ENCODE measurements at places on chromosomes 4 and X.

GRCh38 chr4:174545268-174545667, 23.0 kb upstream of the HPGD start:
- no peak for DNase-seq

GRCh38 chr4:32184186-32184585, 1464.0 kb downstream of the PCDH7 start:
- DNase-seq, result no peak

GRCh38 chrX:70219938-70220764, 14.3 kb upstream of the AWAT1 start:
- DNase-seq, result peak; percentile 68

DNA sequence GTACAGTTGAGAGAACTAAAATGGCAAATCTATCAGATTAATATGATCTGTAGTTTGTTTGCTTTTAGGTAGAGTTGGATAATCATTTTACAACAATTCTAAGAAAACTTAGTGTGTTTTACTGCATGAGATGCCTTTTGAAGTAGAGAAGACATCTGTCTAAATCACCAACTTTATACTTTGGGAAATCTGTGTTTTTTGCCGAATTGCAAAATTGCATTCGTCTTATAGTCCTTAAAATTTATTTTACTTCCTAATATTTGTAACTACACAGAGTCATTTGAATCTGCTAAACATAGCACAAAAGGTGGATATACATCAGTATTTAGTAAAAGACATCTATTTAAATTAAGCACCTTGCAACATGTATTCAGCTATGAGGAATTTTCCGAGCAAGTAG, 100.0 kb downstream of the CCSER1 start:
- DNase-seq, result no peak

DNA sequence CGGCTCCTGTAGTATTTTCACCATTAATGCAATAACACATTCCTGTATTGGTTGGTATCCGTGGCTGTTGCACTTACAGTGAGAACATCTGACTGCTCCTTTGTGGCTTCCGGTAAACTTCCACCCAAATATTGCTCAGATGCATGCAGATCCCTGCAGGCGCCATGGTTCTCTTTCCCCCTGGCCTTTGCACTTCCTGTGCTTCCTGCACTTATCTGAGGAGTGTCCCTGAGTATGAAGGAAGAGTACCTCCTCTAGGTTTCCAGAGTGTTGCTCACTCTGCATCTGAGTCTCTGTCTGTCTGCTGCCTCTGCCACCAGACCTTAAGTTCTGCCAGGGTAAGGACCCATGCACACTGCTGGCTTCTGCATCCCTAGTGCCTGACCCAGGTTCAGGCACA, 117.2 kb upstream of the SLC34A2 start:
- DNase-seq, result no peak

DNA sequence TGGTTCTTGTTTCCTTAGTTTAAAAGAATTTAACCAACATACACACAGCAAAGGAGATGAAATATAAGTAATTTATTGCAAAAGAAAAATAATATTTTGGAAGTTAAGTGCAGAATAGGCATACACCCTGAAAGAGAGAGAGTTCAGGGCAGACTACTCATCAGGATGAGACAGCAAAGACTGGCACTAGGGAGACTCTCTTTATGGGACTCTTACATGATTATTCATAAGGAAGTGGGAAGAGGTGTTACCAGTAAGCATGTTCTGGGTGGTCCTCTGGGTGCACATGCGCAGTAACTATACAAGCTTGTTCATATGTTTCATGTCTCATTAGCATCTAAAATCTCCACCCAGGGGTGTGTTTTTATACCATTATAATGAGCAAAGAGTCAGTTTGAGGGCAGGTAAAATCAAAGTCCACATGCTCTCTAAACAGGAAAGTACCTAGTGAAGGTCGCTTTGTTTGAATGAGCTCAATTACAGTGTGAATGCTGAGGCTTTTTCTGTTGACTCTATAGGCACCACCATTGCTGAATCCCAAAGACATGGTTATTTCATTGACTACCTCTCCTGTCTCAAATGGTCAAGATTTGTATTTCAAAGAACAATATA, 38.2 kb upstream of the PRDM5 start:
- DNase-seq, result no peak

GRCh38 chr4:82998898-82999297, 11.7 kb downstream of the LIN54 start:
- no peak for DNase-seq

- no peak for DNase-seq
Observed at GRCh38 chr4:146123231-146123630, 52.3 kb upstream of the LSM6 start.

DNA sequence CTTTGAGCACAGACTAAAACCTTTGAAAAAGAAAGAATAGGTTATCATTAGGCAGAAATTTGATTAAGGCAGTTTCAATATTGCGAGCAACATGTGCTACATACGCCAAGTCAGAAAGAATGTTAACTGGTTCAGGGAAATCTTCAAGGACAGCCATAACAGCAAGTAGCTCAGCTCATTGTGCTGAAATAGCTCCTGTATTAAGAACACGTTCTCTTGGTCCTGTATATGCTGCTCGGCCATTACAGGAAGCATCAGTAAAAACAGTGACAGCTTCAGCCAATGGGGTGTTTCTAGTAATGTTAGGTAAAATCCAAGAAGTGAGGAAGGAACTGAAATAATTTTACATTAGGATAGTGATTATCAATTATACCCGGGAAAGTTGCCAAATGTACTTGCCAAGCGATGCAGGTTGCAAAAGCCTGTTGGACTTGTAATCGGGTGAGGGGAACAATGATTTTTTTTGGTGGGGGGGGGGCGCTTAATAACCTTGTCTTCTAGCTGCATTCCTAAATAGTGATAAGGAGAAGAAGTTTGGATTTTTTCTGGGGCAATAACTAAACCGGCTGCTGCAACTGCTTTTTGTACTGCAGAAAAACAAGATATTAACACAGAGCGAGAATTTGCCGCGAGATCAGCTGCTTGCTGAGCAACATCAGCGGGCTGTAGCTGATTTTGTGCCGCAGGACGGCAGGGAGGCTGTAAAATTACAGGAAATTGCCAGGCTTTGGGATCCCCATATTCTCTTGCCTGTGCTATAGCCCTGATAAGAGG, 49.4 kb upstream of the RASSF6 start:
- no peak for DNase-seq
